GM12878 (cell line): ENCODE measurements at places on chromosomes 1 and 21.

DNA sequence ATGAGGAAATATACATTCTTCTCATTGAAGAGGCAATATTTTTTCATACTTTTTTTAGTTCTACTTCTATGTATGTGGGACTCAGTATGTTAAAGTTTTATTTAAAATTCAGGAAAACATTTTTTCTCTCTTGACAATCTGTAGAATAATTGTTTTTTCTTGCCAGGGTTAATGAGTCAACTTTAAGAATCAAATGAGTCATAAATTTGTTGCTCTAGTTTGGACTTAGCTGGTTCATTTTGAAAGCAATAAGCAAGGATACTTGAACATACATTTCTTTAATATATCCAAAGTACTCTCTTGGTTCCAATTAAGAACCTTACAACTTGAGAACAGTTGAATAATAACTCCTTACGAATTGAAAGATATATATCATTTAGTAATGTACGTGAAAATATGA is 1145.3 kb upstream of the B3GALT2 start:
- no peak for DNase-seq

GRCh38 chr1:33928251-33928650 is 64.4 kb downstream of the HMGB4 start:
- no peak for DNase-seq

GRCh38 chr1:32466761-32467160 is 1.9 kb downstream of the ZBTB8B start:
- DNase-seq = no peak

GRCh38 chr1:218492874-218493273 is 147.7 kb downstream of the TGFB2 start:
- DNase-seq = no peak

DNA sequence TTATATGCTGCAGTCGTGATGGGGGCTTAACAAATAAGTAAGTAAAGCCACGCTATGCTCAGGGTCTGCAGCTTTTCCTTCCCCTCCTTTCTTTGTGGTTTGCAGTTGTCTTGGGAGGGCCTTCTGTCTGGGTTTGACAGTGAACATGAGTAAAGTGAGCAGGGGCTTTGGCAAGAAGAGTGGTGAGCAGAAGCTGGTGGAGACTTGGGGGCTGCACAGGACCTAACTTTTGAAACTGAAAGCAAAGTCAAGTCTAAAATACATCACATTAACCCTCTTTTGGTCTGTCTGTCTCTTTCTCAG is 368.6 kb upstream of the VAMP3 start:
- no peak for DNase-seq

DNA sequence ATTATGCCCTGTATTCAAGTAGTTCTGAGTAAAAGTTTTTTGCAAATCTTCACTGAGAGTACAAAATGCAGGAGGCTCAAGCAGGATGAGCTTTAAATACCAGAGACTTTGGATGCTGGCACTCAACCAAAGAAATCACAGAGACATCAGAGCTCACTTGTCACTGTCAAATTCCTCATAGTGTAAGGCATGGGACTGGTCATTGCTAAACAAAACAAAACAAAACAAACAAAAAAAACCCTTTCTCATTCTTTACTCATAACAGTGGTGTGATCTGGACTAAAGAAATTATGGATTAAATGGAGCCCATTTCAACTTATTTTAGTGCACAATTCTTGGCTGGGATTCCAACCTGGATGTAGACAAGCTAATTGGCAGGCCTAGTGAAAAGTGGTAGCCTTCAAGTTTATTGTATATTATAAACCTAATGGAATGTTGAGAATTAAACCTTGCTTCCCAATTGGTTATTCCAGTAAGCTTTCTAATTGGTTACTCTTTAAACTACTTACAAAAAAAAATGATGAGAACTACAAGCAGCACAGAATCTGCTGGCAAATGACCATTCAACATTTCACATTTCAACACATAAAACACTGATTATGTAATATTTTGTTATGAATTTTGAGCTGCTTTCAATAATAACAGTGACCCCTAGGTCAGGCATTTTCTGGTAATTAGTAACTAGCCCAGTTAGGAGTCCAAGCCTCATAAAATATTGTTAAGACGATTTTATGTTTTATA is 30.6 kb upstream of the NEK7 start:
- no peak for DNase-seq

GRCh38 chr1:162488219-162488618 is 9.4 kb upstream of the UHMK1 start:
- DNase-seq = no peak

GRCh38 chr21:36541721-36542139 is 61.8 kb upstream of the CLDN14 start:
- no peak for DNase-seq

DNA sequence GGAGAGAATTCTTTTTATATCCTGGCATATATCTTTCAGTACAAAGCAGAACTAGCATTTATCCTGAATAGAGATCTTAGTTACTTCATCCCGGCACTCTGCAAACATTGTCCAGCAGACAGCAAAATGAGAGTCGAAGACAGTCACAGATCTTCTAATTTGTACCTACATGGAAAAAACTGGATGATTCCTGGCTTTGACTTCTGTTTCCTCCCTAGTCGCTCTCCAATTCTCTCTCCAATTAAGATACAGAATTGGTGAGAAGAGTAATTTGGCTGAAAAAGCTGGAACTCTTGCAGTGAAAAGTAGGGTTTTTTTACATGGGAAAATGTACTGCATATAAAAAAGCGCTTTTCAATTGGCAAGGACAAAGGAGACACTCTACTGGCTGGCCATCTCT is 151.1 kb upstream of the C8B start:
- no peak for DNase-seq

GRCh38 chr1:5850503-5850902 is 141.7 kb downstream of the NPHP4 start:
- DNase-seq = no peak

GRCh38 chr1:160459687-160460086 is 59.3 kb downstream of the VANGL2 start:
- DNase-seq = no peak

DNA sequence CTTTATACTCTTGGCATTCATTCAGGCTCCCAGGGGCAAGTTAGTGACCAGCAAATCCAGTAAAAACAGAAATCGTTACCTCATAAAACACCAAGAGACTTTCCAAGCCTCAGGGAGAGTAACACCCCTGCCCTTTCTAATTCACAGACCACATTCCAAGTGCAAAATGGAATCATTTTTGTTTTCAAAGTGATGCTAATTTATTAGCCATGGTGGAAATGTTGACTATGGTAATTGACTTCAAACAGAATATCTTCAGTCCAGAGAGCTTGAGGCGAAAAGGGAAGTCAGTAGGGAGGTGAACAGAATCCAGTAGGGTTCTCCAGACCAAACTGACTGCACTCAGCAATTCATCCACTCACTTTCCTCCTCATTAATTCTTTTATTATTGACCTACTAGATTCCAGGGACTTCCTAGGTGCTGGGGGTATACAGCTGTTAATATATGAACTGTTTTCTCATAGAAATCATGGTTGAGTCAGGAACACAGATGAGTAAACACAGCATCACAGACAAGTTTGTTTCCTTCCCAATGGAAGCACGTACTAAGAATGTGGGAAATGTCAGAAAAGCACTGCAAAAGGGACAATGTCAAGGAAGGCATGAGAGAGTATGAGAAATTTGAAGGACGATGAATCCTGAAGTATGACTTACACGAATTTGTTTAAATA is 388.5 kb upstream of the C1orf87 start:
- no peak for DNase-seq
